ENCODE measurements at places on chromosomes 6 and 20.

DNA sequence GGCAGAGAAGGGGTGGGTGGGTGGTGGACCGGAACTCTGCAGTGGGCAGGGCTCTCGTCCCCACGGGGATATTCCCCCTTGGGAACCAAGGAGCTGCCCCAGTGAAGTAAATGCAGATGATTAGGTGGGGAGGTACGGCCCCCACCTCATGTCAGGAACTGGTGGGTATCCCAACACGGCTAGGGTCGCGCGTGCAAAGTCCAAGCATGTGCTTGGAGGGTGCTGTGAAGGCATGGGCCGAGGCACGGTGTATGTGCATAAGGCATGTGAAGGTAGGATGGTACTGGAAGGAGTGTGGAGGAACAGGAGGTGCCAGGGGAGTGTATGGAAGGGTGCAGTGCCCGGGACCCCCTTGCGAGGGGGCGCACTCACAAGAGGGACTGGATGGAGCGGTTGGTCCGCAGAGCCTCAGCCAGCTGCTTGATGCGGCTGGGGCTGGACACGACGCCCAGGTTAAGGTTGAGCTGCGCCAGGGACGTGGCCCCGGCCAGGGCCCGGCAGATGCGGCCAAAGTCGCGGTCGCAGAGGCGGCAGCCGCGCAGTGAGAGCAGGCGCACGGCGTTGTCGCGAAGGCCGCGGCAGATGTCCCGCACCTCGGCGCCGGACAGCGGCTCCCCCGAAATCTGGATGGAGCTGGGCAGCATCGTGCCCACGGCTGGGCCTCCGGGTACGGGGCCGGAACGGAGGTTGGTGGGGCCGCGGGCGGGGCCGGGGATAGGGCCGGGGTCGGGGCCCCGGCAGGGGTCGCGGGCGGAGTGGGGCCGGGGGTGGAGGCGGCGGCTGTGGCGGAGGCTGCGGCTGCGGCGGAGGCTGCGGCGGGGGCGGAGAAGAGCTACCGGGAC is 783 bp downstream of the LRRC73 start:
- no peak for DNase-seq

DNA sequence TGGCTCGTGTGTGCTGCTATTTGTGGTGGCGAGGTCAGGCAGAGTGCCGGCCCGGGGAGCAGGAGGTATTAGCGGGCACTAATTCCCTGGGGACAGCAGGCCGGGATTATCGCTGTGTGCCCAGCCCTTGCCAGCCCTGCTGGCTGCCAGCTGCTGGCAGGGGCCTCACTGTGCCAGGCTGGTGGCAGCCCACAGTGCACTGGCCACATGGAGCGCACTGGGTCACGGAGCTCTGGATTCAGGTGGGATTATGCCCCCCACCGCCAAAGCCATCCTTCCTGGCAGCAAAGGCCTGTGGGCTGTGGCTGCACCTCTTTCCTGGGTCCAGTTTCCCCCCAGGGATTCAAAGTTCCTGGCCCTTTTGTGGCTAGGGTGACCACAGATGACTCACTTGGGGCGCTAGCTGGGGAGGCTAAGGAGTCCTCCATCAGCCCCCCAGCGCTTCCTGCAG is 59.7 kb downstream of the YTHDF1 start:
- no peak for DNase-seq

GRCh38 chr6:158507174-158507573 is 52.7 kb upstream of the TMEM181 start:
- DNase-seq = no peak

GRCh38 chr6:166305562-166306117 is 2.6 kb downstream of the PRR18 start:
- DNase-seq = no peak

DNA sequence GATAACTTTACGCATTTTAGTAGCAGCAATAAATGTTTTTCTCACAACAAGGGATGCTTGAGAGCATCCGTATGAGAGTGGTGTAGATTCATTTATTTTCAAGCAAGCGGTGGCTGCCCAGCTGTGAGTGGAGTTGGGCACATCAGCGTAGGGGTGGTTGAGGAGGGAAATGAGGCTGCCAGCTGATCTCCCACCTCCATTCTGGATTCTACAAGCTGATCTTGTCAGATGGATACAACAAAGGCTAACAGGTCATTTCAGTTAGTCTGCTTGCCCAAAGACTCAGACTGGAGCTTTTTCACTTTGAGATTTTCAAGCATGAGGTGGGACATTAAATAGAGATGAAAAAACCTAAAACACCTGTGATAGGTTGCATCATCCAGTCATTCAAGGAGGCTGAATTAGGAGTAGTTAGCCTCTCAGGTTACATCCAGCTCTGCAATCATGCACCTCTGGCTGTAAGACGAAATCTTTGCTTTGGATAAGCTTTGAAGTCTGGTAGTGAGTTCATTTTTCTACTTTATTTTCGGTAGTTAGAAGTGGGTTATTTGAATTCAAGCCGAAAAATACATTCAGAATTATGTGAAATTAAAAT is 1.9 kb upstream of the BACH2 start:
- DNase-seq = no peak

DNA sequence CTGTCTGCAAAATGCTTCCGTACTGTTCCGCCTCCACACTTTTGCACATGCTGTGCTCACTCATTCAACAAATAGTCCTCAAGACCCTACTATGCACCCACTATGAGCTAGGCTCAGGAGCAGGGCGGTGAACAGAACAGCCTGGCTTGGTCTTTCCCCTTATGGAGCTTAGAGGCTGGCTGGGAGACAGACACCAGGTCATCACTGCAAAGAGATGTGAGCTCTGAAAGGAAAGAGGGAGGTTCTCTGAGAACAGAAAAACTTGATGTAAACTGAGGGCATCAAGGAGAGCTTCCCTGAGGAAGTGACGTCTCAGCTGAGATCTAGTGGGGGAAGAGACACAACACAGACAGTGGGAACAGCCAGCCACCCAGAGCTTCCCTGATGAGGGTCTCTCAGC is 31.0 kb upstream of the TGM2 start:
- DNase-seq = no peak

DNA sequence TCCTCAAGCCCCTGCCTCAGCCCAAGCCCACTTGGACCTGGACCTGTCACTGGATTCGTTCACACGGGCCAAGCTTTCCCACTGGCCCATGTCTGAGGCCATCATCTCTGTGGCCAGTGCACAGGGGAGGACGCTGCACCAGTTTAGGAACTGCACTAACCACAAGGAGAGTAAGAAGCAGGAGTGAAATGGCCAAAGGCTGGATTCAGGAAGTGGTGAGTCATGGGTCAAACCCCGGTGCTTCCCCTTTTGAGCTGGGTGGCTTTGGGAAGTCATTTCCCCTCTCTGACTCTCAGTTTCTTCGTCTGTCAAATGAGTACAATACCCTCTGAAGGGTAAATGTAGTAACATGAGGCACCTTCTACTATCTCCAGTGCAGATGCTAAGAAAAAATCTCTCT is 87.9 kb downstream of the CD40 start:
- DNase-seq = peak; percentile 81

GRCh38 chr6:21748343-21749056 is 154.9 kb downstream of the SOX4 start:
- DNase-seq = no peak

DNA sequence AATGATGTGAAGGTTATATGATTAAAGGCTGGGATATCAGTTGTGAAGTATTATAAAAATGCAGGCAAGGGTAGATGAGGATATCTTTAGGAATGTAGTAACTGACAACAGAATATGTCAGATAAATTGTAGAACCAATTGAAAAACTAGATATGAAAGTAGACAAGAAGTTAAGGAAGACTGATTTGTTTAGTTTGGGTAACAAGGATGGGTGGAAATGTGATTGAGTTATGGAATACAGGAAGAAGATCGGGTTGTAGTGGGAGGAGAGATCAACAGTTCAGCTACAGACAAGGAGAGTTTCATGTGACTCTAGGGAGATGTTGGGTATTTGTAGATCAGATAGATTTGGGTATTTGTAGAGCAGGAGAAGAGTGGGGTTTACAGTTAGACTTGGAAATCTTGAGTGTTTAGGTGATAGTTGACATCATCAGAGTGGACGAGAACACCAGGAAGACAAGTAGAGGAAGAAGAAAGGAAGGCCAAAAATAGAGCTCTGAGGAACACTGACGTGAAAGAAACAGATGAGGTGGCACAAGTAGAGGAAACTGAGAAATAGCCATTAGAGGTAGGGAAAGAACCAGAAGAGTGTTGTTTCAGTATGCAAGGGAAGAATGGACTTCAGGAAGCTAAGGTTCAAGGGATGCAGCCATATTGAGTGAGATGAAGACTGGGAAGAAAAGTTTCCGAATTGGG is 12.1 kb upstream of the TSPYL1 start:
- no peak for DNase-seq

DNA sequence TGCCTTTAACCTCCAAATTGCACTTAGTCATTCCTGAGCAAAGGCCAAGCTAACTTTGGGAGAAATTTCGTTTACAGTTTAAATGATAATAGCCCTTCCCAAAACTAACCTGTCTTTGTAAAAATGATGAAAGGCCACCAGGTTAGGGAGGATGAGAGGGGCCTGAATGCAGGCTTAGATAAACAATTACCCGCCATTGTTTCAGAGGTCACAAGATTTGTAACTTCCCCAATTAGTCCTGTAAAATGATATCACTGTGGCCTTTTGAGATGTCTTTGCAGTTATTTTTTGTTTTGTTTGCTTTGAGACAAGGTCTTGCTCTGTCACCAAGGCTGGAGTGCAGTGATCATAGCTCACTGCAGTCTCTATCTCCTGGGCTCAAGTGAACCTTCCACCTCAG is 26.3 kb downstream of the GNL1 start:
- peak; percentile 63 for DNase-seq

GRCh38 chr6:126064257-126064747 is 78.0 kb downstream of the TRMT11 start:
- no peak for DNase-seq

GRCh38 chr6:170164271-170164900 is 126.5 kb downstream of the DLL1 start:
- no peak for DNase-seq

GRCh38 chr6:39228992-39229767 is at the start of gene KCNK5:
Gene KCNK5 (minus strand): TSS chr6:39229475. CDS start chr6:39229111, 364 bp downstream.
- peak; percentile 97 for DNase-seq

GRCh38 chr6:137820952-137821351 is 46.1 kb upstream of the TNFAIP3 start:
- DNase-seq = no peak

DNA sequence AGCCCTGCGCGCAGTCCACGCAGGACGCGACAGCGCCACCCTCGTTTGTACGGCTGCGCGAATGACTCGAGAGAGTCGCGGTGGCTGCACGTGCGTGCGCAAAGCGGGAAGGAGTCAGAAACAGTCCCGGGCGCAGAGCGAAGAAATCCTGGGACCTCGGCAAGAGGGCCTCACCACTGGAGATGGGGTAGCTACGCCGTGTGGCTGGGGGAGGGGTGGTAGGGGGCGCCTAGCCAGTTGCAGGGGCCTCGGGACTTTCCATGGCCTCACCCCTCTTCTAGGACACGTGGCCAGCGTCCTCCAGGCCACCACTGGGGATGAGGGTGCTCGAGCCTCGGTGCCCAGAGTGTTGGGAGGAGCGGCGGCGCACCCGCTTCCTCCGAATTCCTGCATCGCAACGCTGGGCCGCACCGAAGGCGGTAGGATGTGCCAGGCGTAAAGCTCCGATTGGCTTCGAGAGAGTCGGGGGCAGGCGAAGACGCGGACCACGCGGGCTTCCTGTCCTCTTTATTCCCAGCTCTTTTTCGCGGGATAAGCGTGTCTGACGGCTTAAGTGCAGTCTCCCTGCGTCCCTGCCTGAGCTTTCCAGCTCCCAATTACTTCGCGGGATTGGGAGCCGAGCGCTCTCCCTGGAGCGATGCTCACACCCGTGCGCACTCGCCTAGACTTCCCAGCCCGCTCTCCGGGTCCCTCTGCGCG is 38.7 kb downstream of the NCR2 start:
- DNase-seq = no peak
